Ascending aorta (tissue), 2 donors: ENCODE measurements at places on chromosomes 1 and 21. TPM values are rescaled to one million over a fixed set of nuclear protein-coding genes. Genes with fewer than 3 reads are reported as not detected.

GRCh38 chr1:17091252-17091651 is 28.0 kb downstream of the PADI2 start:
- DNase-seq = no peak

GRCh38 chr1:37159102-37159501 is 124.8 kb upstream of the GRIK3 start:
- DNase-seq = no peak

GRCh38 chr1:199489594-199489993 is 537.9 kb upstream of the NR5A2 start:
- no peak for DNase-seq

DNA sequence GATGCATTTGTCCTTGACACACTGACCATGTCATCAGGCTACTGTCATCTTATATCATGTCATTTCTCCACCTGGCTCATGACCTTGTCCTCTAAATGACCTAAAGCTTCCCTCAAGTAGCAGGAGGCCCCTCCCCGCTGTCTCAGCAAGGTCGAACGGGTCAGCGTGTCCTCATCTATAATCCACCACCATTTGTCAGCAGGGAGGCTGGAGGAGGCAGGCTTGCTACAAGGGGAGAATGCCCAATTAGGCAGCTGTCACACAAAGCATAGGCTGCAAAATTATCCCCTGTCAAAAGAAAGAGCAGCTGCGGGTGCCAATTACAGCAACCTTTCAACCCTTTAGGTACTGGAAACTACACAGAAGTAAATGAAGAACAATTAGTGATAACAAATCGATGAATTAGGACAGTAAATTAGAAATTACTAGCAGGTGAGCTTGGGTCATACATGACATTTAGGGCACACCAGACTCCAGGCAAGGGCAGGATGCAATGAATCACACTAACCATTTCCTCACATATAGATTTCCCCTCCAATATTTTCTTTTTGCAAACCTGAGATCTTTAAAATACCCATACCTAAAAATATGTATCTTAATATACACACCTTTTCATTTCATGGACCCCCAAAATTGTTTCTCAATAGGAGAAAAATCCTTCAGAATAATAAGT is 61.2 kb downstream of the NRIP1 start:
- no peak for DNase-seq

- no peak for DNase-seq
Observed at GRCh38 chr1:76562292-76562691, 305.0 kb upstream of the ST6GALNAC5 start.

- DNase-seq = no peak
Observed at GRCh38 chr1:10280439-10281350, 70.3 kb downstream of the KIF1B start.

- no peak for DNase-seq
Observed at GRCh38 chr1:84347932-84348555, 46.5 kb downstream of the SAMD13 start.

- no peak for DNase-seq
Observed at GRCh38 chr1:2590233-2591141, 3.9 kb downstream of the PRXL2B start.

DNA sequence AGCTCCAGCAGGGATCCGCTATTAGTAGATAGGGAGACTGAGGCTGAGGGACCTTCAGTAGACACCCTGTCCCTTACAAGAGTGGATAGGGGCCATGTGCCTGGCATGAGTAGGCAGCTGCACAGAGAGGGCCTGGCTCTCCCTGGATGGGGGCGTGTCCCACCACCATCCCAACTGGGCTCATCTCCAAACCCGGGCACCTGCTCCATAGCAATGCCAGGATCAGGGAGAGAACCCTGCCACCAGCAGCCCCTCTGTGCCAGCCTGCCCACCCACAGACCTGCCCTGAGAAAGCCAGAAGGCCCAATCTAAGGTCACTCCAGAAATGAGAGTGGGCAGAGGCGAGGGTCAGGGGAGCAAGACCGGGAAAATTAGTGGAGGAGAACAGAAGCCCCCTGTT is 121.3 kb downstream of the GRIK3 start:
- DNase-seq = no peak

- no peak for DNase-seq
Observed at GRCh38 chr21:25176637-25177412, 430.5 kb downstream of the MRPL39 start.

DNA sequence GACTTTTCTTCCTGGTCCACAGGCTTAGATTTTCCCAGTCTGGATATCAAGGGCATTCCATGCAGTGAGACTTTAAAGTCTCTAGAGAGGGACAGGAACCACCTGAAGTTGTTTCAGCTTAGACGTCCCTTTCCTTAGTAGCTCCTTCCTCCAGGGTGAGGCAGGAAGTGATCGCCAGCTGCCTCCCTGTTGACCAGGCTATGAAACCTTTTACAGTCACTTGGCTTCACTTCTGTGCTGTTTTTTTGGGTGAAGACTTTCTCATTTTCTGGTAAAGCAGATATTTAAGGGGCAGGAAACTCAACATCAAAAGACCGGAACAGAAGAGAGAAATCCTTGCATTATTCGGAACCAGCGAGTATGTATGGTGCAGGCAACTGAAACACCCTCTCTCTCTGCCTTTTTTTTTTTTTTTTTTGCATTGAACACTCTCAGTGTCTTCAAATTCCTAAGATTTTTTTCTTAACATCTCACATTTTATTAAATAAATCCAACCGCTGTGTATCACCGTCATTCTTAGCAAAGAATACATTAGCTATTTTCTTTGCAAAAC is 234.6 kb upstream of the IRF2BP2 start:
- DNase-seq = no peak

DNA sequence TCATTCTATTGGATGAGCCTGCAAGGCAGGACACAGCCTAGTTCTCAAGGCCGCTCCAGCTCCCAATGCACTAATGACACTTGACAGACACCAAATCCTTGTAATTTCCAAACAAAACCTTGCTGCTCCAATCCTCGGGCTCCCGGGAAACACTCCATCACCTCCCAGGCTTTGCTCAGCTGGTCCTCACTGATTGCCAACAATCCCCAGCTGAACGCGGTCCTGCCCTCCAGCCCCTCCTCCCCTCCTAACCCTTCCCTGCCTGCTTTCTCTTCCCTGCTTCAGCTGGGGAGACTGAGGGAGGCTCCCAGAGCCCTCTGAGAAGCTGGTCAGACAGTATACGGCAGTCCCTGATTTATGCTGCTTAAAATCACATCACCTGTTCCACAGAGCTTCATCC is 114.4 kb upstream of the TNR start:
- no peak for DNase-seq

CHAF1B gene
- 0.43 TPM for total RNA-seq

PGBD2 gene
- total RNA-seq = 0.53 TPM

ILF2 gene
- 37.5 TPM for total RNA-seq

FMOD gene
- 92.3 TPM for total RNA-seq
